HT1080 (cell line): ENCODE measurements at places on chromosomes 3 and 15. TPM values are rescaled to one million over a fixed set of nuclear protein-coding genes. Genes with fewer than 3 reads are reported as not detected.

FAIM gene
- total RNA-seq, result 10.6 and 11.9 TPM in 2 replicates

GRCh38 chr3:109396806-109397205, 59.5 kb upstream of the DPPA4 start:
- DNase-seq, result no peak

DNA sequence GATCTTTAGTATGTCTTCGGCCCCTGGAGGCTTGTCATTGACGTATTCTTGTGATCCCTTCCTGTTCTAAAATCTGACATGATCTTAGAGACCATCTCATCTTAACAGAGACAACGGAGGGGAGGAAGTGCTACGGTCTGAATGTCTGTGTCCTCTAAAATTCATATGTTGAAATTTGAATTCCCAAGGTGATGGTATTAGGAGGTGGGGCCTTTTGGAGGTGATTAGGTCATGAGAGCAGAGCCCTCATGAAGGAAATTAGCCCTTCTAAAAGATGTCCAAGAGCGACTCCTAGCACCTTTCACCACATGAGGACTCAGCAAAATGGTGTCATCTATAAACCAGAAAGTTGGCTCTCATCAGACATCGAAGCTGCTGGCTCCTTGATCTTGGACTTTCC, 233.2 kb upstream of the CMC1 start:
- no peak for DNase-seq

GRCh38 chr15:42033214-42033873, 12.5 kb upstream of the PLA2G4E start:
- DNase-seq, result no peak
